ENCODE measurements at places on chromosomes 16 and 17. TPM values are rescaled to one million over a fixed set of nuclear protein-coding genes. Genes with fewer than 3 reads are reported as not detected.

- DNase-seq: no peak
Observed at GRCh38 chr16:17382949-17383863, 87.6 kb downstream of the XYLT1 start.

GRCh38 chr17:32240750-32241149 lies 24.9 kb upstream of the RHBDL3 start:
- DNase-seq: no peak

DNA sequence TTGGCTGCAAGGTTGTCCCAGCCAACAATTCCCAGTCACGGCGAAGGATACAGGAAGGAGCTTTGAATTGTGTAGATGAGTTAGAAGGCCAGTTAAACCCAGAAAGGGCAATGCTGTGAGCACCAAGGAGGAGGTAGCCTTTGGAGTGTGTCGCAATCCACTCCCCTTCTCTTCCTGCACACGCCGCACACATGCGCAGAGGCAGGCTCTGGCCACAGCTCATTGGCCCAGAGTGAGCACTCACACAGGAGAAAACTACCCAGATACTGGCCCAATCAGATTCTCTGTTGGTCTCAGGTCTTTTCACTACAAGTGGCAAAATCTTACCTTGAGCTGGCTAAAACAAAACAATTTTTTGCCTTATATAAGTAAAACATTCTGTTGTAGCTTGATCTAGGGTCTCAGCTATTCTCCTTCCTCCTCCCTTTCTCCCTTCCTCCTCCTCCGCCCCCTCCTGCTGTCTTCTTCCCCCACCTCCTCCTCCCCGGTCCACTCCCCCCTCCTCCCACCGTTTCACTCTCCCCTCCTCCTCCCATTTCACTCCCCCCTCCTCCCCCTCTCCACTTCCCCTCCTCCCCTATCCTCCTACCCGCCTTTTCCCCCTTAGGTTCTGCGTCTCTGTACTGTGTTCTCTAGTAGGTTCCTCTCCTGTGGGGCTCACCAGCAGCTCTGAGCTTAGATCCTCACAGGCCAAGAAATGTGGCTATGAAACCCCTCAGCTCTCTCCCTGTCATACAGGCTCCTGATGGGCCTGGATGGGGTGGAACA lies 344.9 kb downstream of the CPPED1 start:
- DNase-seq: peak; percentile 44

GRCh38 chr16:86964796-86965241 lies 352.4 kb downstream of the C16orf95 start:
- no peak for DNase-seq

Gene AATK
- 0.45 TPM for polyA plus RNA-seq

Gene ZG16B
- 0.53 TPM for polyA plus RNA-seq

GRCh38 chr17:32350666-32351418 lies 885 bp downstream of the ZNF207 start:
- no peak for DNase-seq

Gene KCNH4
- not detected for polyA plus RNA-seq

- peak; percentile 71 for DNase-seq
Observed at GRCh38 chr16:89002851-89003830, 26.1 kb upstream of the CBFA2T3 start.

Gene MAF
- 17.5 TPM for polyA plus RNA-seq

DNA sequence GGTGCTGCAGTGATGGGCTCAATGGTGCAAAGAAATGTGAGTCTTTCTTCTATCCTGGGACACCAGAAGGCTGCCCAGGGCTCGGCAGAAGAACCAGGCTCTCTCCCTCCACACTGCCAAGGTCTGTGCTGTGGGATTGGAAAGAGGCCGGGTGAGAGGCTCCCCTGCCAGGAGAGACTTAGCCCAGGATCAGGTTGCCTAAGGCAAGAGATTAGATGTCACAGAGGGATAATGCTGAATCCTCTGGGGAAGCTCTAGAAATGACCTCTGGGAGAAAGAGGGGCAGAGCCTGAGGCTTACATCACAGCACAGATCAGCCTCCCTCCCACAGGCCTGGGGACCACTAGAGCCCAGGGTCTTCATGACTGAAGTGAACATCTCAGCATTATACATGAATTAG lies 5.7 kb upstream of the DOC2B start:
- no peak for DNase-seq

DNA sequence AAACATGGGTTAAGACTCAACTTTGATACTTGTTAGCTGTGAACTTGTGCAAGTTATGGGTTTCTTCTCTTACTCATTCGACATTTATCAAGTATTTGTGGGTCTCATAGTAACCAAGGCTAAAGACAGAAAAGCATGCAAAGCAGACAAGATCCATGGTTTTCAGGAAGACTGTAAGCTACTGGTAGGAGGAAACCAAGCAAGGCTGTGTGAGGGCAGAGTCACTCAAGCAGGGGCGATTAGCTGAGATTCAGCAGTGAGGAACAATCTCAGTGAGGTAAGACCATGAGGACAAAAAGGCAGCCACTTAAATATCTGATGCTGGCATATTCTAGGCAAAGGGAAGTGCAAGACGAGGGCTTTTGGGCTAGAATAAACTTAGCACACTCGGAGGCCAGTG lies 29.5 kb downstream of the MBTD1 start:
- no peak for DNase-seq

Gene FOXL1
- not detected for polyA plus RNA-seq

GRCh38 chr16:57959121-57959520 lies 11.8 kb downstream of the CNGB1 start:
- DNase-seq: no peak
